ENCODE measurements at places on chromosomes 4 and X.

DNA sequence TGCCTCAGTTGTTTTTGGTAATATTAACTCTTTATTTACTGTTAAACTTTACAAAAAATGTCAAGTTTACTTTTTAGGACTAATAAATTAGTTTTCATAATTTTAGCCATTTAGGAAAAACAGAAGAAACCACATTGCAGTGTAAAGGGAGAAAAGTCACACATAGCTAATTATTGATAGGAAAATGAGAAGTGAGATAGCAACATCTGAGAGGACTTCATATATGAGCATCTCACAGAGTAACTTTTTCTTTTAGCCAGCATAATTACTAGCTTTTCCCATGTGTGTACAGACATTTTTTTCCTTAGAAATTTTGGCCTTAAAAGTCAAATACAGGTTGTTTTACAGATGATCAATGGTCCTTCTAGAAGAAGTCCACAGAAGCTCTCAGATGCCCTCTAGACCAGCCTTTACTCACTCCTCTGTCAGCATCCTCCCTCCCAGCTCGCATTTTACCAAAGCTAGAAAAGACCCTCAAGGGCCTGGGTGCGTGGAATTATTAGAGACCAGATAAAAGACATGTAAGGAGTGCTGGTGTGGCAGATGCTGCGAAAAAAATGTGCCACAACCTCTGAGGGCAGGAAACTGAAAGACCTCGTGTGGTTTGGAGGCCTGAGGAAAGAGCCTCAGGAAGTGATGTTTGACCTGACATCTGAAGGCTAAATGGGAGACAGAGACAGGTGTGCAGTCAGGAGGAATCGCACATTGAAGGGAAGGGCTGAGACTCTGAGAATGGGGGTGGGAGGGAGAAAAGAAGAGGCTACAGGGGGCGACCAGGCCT lies 156.9 kb downstream of the CBR4 start:
- DNase-seq = no peak

DNA sequence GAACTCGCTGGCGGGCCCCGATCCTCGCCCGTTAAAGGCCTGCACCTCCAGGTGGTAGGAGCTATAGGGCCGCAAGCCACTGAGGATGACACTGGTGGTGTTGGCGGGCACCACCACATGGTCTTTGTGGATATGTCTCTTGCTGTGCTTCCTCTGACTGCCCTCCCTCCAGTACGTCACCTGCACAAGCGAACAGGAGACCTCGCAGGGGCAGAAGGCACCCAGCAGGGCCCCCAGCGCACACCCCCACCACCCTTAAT lies 20.7 kb downstream of the L1CAM start:
- no peak for DNase-seq

DNA sequence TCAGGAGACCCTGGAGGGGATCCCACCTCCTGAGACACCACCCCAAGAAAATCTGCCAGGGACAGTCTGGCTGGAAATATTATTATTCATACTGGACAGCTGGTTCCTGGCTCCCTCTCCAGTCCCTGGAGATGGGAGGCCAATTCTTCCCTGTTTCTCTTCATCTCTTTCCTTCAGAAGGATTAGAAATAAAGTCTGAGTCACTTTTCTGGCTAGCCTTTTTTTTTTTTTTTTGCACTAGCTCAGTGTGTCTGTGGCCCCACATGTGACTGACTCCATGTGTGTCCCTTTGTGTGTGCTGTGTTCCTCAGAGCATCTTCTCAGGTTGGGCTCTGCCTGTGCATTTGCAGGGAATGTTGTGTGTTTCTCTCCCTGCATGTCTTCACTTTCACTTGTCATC lies 1.8 kb upstream of the FRMPD3 start:
- no peak for DNase-seq

- peak; percentile 2 for DNase-seq
Measured at GRCh38 chrX:46637938-46638337, 64.4 kb downstream of the CHST7 start.

DNA sequence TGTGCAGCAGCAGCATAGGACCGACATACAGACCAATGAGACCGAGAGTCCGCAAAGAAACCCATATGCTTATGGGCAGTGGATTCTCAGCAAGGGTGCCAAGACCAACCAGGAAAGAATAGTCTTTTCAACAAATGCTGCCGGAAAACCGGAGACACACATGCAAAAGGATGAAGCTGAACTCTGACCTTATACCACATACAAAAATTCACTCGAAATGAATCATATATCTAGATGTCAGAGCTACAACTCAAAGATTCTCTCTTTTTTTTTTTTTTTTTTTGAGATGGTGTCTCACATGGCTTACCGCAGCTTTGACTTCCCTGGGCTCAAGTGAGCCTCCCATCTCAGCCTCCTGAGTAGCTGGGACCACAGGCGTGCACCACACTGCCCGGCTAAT lies 16.0 kb upstream of the MXD4 start:
- DNase-seq = no peak

DNA sequence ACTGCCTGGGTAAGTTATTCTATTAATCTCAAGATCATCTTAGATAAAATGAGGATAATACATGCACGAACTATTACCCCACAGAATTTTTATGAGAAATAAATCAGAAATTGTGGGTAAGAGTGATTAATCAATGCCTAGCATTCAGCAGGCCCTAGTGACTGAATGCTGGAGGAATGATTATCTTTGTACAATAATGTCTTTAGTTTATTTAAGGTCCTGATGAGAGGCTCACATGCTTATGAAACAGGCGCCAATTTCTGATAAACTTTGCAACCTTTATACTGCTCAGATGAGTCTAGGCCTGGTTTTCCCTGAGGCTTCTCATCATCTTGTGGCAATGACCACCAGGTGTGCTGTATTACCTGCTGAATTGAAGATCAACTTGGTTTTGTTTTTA lies 27.8 kb upstream of the BMP2K start:
- DNase-seq = no peak

GRCh38 chr4:109154424-109154823 lies 148.0 kb downstream of the COL25A1 start:
- no peak for DNase-seq

GRCh38 chr4:23728971-23729370 lies 160.9 kb downstream of the PPARGC1A start:
- DNase-seq = no peak

DNA sequence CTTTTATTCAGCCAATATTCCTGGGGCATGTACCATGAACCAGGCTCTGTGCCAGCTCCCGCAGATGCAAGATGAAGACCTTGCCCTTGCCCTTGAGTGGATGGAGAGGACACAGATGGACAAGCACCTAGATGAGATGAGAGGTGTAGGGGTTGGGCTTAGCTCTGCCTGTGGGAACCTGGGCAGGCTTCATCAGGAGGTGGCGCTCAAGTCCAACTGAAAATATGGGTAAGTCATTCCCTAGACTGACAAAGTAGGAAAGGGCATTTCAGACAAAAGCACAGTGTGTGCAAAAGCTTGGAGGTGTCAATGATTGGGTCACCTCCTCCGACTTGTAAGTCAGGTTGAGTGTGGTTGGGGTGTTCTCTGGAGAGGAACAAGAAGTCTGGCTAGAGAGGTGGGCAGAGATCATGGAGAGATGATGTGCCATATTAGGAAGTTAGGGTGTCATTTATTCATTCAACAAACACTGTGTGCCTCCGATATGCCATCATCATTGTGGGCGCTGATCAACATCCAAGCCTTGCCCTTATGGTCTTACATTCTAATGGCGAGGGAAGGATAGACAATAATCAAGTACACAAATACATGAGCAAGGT lies 64.6 kb downstream of the ANAPC4 start:
- DNase-seq = peak; percentile 51

GRCh38 chr4:123599061-123599919 lies 202.7 kb downstream of the SPRY1 start:
- no peak for DNase-seq

GRCh38 chr4:56619816-56620215 lies 61.3 kb downstream of the HOPX start:
- no peak for DNase-seq

All from SW480 (cell line).